ENCODE measurements at places on chromosomes 13 and 19.

DNA sequence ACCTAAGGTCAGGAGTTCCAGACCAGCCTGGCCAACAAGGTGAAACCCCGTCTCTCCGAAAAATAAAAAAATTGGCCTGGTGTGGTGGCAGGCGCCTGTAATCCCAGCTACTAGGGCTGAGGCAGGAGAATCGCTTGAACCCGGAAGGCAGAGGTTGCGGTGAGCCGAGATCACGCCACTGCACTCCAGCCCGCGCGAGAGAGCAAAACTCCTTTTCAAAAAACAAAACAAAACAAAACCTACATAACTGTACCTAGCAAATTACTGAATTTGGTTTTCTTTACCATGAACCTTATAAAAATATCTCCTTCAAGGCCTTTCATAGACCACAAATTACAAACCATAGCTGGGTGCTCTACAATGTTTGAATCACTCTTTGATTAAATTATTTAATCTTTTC, 760 bp downstream of the ZNF91 start:
- peak overlapping the region; percentile 68 for H3K27ac ChIP-seq
- no peaks in the 10 kb centered on the region for H3K27me3 ChIP-seq
- peaks cover 15% of the 10 kb centered on the region for H3K4me1 ChIP-seq
- H3K36me3 ChIP-seq: peaks cover 49% of the 10 kb centered on the region
- H3K4me3 ChIP-seq: peak overlapping the region; percentile 91

GRCh38 chr19:5666921-5667610, 13.2 kb downstream of the MICOS13 start:
- DNase-seq: no peak
- H3K27ac ChIP-seq: no peak overlapping the region
- H3K4me1 ChIP-seq: no peaks in the 10 kb centered on the region
- peaks cover 67% of the 10 kb centered on the region for H3K36me3 ChIP-seq
- H3K4me3 ChIP-seq: no peak overlapping the region

- no peak for DNase-seq
- H3K4me3 ChIP-seq: no peak overlapping the region
- H3K27ac ChIP-seq: no peak overlapping the region
- H3K4me1 ChIP-seq: peaks cover 11% of the 10 kb centered on the region
These were observed 9.0 kb upstream of the TNFRSF19 start for GRCh38 chr13:23561261-23561660.

DNA sequence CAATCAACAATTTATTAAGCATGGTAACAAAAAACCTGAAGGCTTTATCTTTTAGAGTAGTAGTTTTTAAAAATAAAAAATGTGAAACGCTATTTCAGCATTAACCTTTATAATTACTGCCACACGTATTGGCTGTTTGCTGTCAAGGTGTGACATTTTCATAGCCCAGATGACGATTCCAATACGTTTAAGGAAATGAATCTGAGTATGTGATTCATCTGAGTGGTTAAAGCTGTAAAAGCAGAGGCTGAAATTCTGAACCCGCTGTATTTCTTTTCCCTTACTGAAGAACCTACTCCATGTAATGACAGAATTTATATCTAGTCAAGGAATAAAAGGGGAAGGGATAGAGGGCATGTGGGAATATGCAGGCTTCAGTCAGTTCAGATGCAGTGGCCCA, 166.0 kb downstream of the LMO7 start:
- H3K4me1 ChIP-seq: peaks cover 9% of the 10 kb centered on the region
- no peak for DNase-seq
- no peak overlapping the region for H3K27ac ChIP-seq

- H3K27ac ChIP-seq: no peak overlapping the region
- H3K36me3 ChIP-seq: no peaks in the 10 kb centered on the region
- no peaks in the 10 kb centered on the region for H3K27me3 ChIP-seq
These were observed 4.2 kb downstream of the PTGIR start for GRCh38 chr19:46620716-46621115.

- no peak overlapping the region for H3K4me3 ChIP-seq
- H3K4me1 ChIP-seq: peaks cover 15% of the 10 kb centered on the region
- DNase-seq: no peak
- H3K36me3 ChIP-seq: no peaks in the 10 kb centered on the region
- H3K27ac ChIP-seq: no peak overlapping the region
These were observed 4.2 kb upstream of the ATP12A start for GRCh38 chr13:24675806-24676570.

DNA sequence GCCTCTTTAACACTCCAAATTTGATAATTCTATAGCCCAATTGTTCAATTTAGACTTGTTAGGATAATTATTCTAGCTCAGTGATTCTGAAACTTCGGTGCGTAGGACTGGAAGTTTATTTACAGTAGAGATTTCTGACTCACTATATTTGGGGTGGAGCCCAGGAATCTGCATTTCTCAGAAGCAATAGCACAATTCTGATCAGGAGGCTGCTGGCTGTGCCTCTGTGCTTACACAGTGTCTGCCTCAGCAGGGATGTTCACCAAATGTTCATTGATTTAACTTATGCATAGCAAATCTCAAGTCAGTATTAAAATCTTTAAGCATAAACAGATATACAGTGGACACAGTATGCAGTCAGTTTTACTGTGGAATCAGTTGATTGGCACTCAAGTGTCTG, 45.8 kb downstream of the ATP8A2 start:
- H3K36me3 ChIP-seq: no peaks in the 10 kb centered on the region
- H3K4me3 ChIP-seq: no peak overlapping the region
- H3K4me1 ChIP-seq: no peaks in the 10 kb centered on the region
- DNase-seq: no peak
- peaks cover 5% of the 10 kb centered on the region for H3K27me3 ChIP-seq

DNA sequence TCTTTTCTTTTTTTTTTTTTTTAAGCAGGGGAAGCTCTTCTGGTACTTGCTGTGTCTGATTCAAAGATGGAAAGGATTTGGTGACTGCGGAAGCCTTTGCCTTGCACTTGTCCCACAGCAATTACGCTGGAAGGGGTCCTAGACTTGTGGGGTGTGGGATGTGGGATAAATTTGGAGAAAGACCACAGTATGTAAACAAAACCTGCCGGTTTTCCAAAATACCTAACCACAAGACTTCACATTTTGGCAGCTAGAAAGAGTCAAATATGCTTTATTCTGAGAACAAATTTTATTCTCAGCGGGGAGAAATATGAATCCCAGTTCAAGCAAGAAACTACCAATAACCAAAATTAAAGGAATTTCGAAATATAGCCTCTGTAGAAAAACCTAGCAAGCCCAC, 176.5 kb downstream of the SPRY2 start:
- H3K4me3 ChIP-seq: no peak overlapping the region
- H3K27ac ChIP-seq: no peak overlapping the region
- DNase-seq: no peak
- H3K4me1 ChIP-seq: no peaks in the 10 kb centered on the region

GRCh38 chr19:30745476-30745985, 373.3 kb downstream of the ZNF536 start:
- H3K4me3 ChIP-seq: no peak overlapping the region
- H3K4me1 ChIP-seq: no peaks in the 10 kb centered on the region
- H3K36me3 ChIP-seq: no peaks in the 10 kb centered on the region
- no peak overlapping the region for H3K27ac ChIP-seq
- no peak for DNase-seq

GRCh38 chr19:42322305-42322704, 3.1 kb upstream of the MEGF8 start:
- peaks cover 3% of the 10 kb centered on the region for H3K4me1 ChIP-seq
- no peak overlapping the region for H3K27ac ChIP-seq
- no peak for DNase-seq
- H3K27me3 ChIP-seq: no peaks in the 10 kb centered on the region
- H3K4me3 ChIP-seq: no peak overlapping the region

- no peak overlapping the region for H3K27ac ChIP-seq
- H3K36me3 ChIP-seq: no peaks in the 10 kb centered on the region
- H3K4me3 ChIP-seq: no peak overlapping the region
- no peaks in the 10 kb centered on the region for H3K27me3 ChIP-seq
- no peaks in the 10 kb centered on the region for H3K4me1 ChIP-seq
These were observed 65.4 kb downstream of the GNG7 start for GRCh38 chr19:2636897-2637683.

DNA sequence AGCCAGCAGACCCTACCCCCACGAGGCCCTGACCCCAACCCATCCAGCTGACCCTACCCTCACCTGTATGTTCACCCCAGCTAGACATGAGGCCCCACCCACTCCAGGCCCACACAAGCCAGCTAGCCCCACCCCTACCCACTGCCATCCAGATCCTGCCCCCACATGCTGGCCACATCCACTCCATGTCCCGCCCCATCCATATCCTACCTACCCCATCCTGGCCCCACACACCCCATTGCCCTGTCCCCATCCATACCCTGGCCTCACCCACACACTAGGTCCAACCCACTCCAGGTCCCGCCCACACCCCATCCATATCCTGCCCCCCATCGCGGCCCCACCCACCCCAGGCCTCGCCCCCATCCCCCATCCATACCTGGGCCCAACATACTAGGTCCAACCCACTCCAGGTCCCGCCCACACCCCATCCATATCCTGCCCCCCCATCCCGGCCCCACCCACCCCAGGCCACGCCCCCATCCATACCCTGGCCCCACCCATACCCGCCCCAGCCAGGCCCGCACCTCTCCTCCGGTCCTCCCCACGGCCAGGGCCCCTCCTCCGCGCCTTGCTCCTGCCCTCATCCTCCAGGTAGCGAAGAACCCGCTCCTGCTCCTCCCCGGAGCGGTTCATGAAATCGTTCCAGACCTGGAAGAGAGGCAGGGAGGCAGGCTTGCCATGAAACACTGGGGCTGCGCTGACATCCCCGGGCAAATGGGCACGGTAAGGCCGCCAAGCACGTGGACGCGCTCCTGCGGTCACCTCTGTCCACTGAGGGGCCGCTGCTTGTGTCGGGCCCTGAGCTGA, 7.2 kb downstream of the RNU6-9 start:
- H3K27me3 ChIP-seq: no peaks in the 10 kb centered on the region
- H3K27ac ChIP-seq: no peak overlapping the region
- no peak overlapping the region for H3K4me3 ChIP-seq
- peaks cover 25% of the 10 kb centered on the region for H3K36me3 ChIP-seq

GRCh38 chr13:20188667-20189553, 3.8 kb downstream of the GJB2 start:
- H3K4me3 ChIP-seq: no peak overlapping the region
- DNase-seq: no peak
- H3K36me3 ChIP-seq: peaks cover 45% of the 10 kb centered on the region
- peaks cover 23% of the 10 kb centered on the region for H3K4me1 ChIP-seq

DNA sequence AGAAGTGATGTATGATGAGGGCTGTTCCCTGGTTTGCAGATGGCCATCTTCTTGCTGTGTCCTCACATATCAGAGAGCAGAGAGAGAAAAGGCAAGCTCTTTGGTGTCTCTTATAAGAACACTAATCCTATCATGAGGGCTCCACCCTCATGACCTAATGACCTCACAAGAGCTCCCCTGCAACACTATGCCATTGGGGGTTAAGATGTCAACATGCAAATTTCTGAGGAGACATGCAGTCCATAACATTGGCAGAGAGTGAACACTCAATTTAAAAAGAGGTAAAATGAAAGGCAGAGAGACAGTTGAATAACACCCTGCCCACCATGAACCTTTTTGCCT, 10.9 kb downstream of the FAM187B start:
- H3K4me1 ChIP-seq: peaks cover 12% of the 10 kb centered on the region
- peaks cover under 1% of the 10 kb centered on the region for H3K27me3 ChIP-seq
- no peak for DNase-seq
- H3K27ac ChIP-seq: no peak overlapping the region

- H3K27ac ChIP-seq: peak overlapping the region; percentile 16
- H3K36me3 ChIP-seq: peaks cover 32% of the 10 kb centered on the region
- H3K4me1 ChIP-seq: peaks cover 23% of the 10 kb centered on the region
- DNase-seq: no peak
- no peak overlapping the region for H3K4me3 ChIP-seq
These were observed 19.8 kb downstream of the STK24 start for GRCh38 chr13:98556968-98557631.

DNA sequence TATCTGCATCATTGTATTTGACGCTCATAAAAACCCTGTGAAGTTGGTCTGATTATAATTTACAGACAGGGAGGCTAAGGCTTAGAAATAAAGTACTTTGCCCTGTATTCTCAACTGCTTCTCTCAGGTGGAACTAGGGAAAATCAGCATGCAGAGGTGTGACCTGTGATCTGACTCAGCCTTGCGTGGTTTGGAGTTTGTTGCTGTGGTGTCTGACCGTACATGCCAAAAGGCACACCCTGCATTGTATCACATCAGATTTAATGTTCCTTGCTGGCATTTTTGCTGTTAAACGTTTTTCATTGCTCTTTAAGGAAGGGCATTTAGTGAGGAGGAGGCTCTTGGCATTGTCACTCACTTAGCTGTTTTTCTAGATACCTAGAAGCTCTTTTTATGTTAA, 58.8 kb upstream of the C1QTNF9B start:
- DNase-seq: peak; percentile 74
- H3K27ac ChIP-seq: peak overlapping the region; percentile 77
- no peaks in the 10 kb centered on the region for H3K27me3 ChIP-seq

- H3K27me3 ChIP-seq: no peaks in the 10 kb centered on the region
- H3K36me3 ChIP-seq: no peaks in the 10 kb centered on the region
- DNase-seq: no peak
- H3K4me1 ChIP-seq: peaks cover 22% of the 10 kb centered on the region
- no peak overlapping the region for H3K27ac ChIP-seq
- no peak overlapping the region for H3K4me3 ChIP-seq
These were observed 27.2 kb downstream of the RCBTB2 start for GRCh38 chr13:48505597-48506091.

GRCh38 chr19:42301646-42302203, at the start of gene PRR19:
Gene PRR19, plus strand, starts transcription at chr19:42302132. Its CDS starts 7,453 bp downstream, at chr19:42309585.
- H3K4me3 ChIP-seq: peak within 1 kb of the TSS; percentile 54
- no peak for DNase-seq
- peaks cover 9% of the 10 kb centered on the region for H3K36me3 ChIP-seq
- H3K27me3 ChIP-seq: no peaks in the 10 kb centered on the region
- H3K27ac ChIP-seq: peak within 1 kb of the TSS; percentile 43
- H3K4me1 ChIP-seq: peaks cover 10% of the 10 kb centered on the region

DNA sequence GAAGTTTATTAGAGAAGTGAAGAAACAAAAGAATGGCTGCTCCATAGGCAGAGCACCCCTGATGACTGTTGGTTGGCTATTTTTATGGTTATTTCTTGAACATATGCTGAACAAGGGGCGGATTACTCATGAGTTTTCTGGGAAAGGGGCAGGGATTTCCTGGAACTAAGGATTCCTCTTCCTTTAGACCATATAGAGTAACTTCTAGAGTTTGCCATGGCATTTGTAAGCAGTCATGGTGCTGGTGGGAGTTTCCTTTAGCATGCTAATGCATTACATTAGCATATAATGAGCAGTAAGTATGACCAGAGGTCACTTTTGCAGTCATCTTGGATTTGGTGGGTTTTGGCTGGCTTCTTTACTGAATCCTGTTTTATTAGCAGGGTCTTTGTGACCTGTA, 38.7 kb upstream of the PCDH8 start:
- no peak overlapping the region for H3K4me3 ChIP-seq
- H3K4me1 ChIP-seq: no peaks in the 10 kb centered on the region
- no peak overlapping the region for H3K27ac ChIP-seq

GRCh38 chr13:90315061-90315460, 1032.4 kb upstream of the MIR17HG start:
- no peaks in the 10 kb centered on the region for H3K4me1 ChIP-seq
- no peak overlapping the region for H3K27ac ChIP-seq
- H3K36me3 ChIP-seq: no peaks in the 10 kb centered on the region
- no peaks in the 10 kb centered on the region for H3K27me3 ChIP-seq
- no peak for DNase-seq
